Activated naive CD4-positive, alpha-beta T cell (primary cell): ENCODE measurements at places on chromosomes 12 and 14.

DNA sequence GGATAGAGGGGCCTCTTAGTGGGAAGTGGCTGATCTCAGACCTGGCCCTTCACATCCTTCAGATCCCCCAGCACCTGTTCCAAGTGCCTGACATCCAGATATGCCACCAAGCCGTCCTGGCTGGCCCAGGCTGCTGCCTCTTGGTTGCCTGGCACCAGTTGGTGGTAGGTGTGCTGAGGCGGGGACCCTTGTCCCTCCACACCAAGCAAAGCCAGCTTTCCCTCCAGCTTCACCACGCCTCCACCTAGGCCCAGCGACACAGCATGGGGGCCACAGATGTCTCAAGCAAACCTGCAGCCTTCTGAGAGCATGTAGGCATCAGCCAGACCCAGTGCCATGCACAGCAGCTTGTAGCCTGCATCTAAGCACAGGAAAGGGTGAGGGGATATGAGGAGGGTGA, 3.5 kb upstream of the CD63 start:
- DNase-seq: no peak

DNA sequence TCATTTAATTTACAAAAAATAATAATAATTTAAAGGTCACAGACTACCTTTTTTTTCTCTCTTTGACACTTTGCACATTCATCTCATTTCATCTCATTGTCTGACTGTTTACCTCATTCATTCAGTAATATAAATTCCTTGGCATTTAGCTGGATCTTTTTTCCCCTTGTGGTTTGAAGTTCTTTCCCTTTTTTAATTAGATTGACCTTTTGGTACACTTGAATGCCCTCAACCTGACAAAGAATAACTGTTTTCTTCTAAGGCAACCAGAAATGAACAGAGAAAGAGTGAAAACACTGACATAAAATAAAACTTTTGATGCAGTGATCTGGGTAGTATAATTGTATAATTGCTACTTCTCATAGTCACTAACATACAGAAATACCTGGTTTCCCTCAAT, 774.9 kb upstream of the NOVA1 start:
- DNase-seq: no peak

GRCh38 chr12:113189361-113189760, 3.8 kb downstream of the RITA1 start:
- DNase-seq: no peak

GRCh38 chr12:10235761-10236631, 23.3 kb downstream of the GABARAPL1 start:
- peak; percentile 34 for DNase-seq

DNA sequence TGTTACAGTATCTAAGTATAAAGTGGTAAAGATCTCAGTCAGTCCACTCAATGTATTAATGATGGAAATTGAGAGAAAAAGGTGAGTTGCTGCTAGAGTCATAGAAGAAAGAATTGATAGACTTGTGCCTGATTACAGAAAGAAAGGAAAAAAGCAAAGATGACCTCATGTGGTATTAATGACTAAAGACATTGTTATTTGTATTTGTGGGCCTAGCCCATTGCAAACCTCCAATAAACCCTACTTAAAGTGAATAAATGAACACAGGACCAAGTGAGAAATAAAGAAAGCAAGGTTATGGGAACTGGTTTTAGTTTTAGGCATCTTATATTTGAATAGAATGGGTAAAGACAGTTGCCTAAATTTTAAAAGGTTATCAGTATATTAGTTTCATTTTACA, 105.5 kb downstream of the SYT1 start:
- no peak for DNase-seq

- DNase-seq: no peak
Observed at GRCh38 chr12:97404543-97404942, 58.1 kb upstream of the RMST start.

- no peak for DNase-seq
Observed at GRCh38 chr12:54300225-54300731, 537 bp downstream of the NFE2 start.

DNA sequence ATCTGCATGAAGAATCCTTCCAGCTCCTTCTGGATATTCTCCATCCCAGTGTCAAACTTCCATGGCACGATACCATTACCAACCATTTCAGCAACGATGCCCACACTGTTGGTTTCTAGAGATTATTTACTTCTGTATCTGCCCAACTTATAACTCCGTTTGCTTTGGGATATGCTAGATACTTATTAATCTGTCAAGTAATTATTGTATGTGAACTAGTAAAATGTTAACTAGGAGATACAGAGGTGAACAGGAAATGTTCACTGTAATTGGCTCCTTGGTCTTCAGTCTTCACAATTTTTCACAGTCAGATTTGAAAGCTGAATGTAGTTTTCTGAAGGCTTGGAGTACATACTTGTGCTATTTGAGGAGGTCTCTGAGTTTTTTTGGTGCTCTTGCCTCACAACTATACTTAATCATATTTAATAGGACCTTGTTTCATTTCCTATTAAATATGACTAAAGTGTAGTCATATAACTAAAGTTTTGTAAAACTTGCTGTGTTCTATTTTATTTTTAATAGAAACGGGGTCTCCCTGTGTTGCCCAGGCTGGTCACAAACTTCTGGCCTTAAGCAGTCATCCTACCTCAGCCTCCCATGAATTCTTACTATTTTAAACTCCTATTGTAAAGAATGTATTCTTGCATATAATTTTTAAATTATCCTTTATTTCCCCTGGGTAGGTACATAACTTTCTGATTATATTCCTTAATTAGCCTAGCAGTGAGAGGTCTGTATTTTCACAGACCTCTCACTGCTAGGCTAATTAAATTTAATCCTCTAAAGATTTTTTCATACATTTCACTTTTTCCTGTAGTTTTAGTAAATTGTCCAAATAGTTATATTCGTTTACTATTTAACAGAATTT, 79.7 kb downstream of the FGD4 start:
- no peak for DNase-seq

DNA sequence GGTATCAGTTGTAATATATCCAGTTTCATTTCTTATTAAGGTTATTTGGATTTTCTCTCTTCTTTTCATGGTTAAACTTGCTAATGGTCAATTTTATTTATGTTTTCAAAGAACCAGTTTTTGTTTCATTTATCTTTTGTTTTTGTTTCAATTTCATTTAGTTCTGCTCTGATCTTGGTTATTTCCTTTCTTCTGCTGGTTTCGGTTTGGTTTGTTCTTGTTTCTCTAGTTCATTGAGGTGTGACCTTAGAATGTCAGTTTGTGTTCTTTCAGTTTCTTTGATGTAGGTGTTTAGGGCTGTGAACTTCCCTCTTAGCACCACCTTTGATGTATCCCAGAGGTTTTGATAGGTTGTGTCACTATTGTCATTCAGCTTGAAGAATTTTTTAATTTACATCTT, 145.6 kb upstream of the SLCO1B1 start:
- no peak for DNase-seq
